ENCODE measurements at places on chromosomes 16 and 17. TPM values are rescaled to one million over a fixed set of nuclear protein-coding genes. Genes with fewer than 3 reads are reported as not detected.

- DNase-seq = no peak
Observed at GRCh38 chr17:78714534-78714933, 67.5 kb downstream of the CYTH1 start.

- DNase-seq = no peak
Observed at GRCh38 chr16:75629132-75629531, 6.1 kb upstream of the ADAT1 start.

Gene VTN
- 0.20 TPM for total RNA-seq

GRCh38 chr17:57016071-57016763 lies 38.3 kb downstream of the SCPEP1 start:
- DNase-seq = no peak
